ENCODE measurements at places on chromosomes 12 and 14. TPM values are rescaled to one million over a fixed set of nuclear protein-coding genes. Genes with fewer than 3 reads are reported as not detected.
A peak's percentile ranks its signal among the peaks of the same experiment; 100 is the strongest.

- DNase-seq: no peak
Measured at GRCh38 chr14:63039866-63040265, 5.4 kb downstream of the KCNH5 start.

GRCh38 chr14:105053421-105053820 is 11.8 kb downstream of the GPR132 start:
- no peak for DNase-seq

- no peak for DNase-seq
Measured at GRCh38 chr12:111057701-111058425, 137.5 kb upstream of the MYL2 start.

DNA sequence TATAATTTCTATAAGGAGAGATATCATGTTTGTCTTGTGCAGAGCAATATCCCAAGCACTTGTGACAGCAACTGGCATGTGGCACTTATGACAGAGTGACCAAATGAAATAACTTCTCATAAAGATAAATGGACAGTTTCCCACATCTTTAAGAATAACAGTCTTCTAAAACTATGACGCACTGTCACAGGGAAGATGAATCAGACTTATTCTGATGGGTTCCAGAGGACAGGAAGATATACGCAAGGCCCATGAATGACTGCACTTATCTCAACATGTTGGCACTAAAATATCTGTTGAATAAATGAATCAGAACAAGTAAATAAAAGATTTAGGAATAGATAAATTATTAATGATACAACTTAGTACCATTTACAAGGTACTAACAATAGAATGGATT is 465.8 kb upstream of the SYT1 start:
- no peak for DNase-seq

DNA sequence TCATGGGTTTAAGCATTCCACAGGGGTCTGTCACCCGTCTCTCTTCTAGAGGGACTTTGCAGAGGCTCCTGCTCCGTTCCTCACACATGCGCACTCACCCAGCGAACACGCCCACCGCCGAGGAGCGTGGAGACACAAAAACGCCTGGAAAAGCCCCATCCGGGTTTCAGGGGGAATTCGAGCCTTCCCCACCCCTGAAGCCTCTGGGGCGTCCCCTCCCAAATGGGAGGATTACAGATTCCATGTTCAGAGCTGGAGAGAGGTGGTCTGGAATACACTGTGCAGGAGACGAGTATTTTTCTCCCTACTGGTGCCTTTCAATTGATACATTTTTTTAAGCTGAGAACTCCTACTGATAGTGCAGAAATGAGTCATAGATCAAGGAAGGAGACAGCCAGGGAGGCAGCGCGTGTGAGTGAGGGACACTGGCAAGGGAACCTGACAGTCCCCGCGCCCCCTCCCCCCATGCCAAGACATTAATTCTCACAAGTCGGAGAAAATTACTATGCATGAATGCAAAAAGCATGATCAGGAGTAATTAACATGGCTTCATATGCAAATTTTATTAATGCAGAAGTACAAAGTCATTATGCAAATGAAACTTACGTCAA is 36.9 kb downstream of the BCL11B start:
- DNase-seq: peak; percentile 86

- DNase-seq: no peak
Measured at GRCh38 chr14:91331721-91332120, 85.9 kb downstream of the CCDC88C start.

- no peak for DNase-seq
Measured at GRCh38 chr14:99519347-99519881, 38.2 kb downstream of the CCNK start.

DNA sequence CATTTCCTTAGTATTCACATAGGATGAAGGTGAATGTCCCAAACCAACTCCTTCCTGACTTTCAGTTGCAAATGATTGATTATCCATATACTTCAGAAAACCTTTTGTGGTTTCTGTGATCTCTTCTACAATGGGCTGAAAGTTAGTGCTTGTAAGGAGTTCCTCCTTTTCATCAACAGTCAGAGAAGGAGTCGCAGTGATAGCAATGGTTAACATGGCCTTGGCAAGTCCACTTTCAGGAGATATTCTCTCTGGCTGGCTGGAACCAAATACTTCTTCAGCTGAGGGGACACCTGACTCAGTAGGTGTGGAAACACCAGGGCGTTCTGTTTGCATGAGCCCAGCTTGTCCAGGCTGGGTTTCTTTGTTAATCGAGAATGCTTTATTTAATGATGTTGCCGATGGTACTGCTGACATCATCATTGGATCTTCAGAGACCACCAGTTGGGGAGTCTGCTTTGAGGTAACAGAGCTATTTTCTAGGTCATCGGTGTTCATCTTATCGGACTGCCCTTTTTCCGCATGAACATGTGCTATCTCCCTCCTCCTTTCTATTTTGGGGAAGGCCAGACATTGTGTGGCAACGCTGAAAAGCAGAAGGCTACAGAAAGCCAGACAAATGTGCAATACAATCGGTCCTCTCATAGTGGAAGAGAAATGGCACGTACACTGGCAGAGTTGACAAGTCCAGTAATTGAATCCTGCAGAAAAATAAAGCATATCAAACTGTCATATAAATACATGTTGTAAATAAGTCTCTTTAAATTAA is 13.1 kb downstream of the ARMH4 start:
- no peak for DNase-seq

- DNase-seq: no peak
Measured at GRCh38 chr14:23564876-23565275, 2.7 kb downstream of the AP1G2 start.

- peak; percentile 86 for DNase-seq
Measured at GRCh38 chr12:98399532-98399931, 115.9 kb upstream of the TMPO start.

- peak; percentile 82 for DNase-seq
Measured at GRCh38 chr14:99270458-99271220, 1.4 kb downstream of the BCL11B start.

GRCh38 chr12:58860056-58860787 is 60.1 kb downstream of the LRIG3 start:
- DNase-seq: peak; percentile 35

DNA sequence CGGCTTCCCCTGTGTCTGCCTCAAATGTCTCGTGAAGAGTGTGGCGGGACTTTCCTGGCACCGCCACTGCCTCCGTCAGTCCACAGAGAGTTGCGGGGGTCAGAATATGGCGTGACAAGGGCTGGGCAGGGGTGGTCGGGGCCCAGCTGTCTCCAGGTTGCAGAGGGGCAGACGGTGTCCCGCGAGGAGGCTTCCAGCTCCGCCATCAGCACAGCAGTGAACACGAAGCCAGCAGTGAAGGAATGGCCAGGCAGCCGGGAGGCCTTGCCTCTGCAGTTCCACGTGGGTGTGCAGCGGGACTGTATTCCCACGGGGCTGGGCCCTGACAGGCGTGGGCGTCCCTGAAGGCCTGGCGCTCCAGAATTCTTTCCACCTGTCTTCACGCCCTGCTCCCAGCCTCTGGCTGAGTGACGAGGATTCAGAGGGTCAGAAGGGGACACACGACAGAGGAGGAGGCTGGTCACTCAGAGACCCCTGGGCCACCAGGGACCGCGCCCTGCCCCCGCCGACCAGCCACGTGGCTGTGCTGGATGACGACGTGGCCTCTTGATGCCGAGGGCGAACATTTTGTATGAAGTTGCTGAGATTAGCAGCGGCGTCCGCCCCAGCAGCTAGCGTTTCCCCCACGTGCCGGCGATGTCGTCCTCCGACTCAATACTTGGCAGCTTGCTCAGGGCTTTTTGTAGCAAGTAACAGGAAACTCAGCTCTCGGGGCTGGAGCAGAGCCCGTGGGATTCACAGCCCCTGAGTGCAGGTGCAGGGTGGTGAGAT is 25.0 kb upstream of the GALNT9 start:
- no peak for DNase-seq

- DNase-seq: no peak
Measured at GRCh38 chr12:25943940-25944339, 14.5 kb upstream of the RASSF8 start.

- DNase-seq: no peak
Measured at GRCh38 chr14:105383083-105383730, 15.1 kb upstream of the TEX22 start.

DNA sequence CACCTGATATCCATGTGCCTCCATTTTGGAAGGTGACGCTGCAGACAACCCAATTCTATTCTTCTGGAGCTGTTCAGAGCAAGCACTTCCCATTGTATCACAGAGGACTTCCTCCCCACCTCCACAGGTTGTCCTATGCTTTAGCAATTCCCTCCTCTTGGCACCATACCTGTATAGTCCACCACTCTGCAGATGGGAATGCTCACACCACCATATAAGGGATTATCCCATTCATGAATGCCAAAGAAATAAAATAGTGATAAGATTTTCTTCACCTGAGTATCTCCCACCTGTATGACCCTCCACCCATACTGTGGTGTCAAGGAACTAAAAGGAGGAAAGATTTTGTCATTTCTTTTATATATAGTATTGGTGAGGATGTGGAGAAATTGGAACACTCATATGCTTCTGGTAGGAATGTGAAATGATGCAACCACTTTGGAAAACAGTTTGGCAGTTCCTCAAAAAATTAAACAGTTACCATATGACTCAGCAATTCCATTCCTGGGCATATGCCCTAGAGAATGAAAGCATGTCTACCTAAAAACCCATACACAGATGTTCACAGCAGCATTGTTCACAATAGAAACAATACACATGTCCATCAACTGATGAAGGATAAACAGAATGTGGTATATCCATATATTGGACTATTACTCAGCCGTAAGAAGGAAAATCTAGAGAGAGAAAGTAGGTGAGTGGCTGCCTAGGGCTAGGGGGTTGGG is 75.2 kb downstream of the FIGNL2 start:
- no peak for DNase-seq

GRCh38 chr12:78419513-78419912 is 445.1 kb upstream of the SYT1 start:
- DNase-seq: no peak

DNA sequence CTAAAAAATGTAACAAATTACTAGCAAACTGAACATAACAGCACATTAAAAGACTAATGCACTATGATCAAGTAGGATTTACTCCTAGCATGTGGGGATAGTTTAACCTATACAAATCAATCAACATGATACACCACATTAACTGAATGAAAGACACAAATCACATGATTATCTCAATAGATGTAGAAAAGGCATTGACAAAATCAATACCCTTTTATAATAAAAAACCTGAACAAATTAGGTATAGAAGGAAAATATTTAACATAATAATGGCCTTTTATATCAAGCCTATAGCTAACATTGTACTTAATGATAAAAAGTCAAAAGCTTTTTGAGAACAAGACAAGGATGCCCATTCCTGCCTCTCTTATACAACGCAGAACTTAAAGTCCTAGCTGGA is 540.0 kb downstream of the RERGL start:
- DNase-seq: no peak

GRCh38 chr12:90512518-90512917 is 442.5 kb downstream of the CCER1 start:
- DNase-seq: no peak

- no peak for DNase-seq
Measured at GRCh38 chr14:75636100-75636692, 24.5 kb downstream of the ERG28 start.

DNA sequence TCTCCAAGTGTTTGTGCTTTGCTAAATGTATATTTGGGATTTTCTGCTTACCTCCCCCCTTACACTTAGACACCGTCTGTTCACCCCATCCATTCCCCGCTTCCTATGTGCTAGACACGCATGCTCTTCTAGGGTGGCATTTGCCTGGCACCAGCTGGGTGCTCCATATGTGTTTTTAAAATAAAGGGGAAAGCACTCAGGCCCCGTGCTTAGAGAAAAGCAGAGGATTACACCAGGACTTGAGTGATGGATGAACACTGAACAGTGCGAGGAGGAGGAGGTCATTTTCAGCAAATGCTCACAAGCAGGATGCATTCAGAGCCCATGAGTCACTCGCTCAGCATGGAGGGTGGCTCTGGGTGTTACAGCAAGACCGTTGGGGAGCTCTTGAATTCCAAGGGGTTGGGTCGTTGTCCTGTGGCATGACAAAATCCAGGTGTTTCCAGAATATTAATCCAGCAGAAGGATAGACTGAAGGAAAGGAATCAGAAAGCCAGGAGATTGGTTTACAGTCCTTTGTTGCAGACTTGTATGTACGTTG is 2.9 kb upstream of the BDKRB1 start:
- no peak for DNase-seq

DNA sequence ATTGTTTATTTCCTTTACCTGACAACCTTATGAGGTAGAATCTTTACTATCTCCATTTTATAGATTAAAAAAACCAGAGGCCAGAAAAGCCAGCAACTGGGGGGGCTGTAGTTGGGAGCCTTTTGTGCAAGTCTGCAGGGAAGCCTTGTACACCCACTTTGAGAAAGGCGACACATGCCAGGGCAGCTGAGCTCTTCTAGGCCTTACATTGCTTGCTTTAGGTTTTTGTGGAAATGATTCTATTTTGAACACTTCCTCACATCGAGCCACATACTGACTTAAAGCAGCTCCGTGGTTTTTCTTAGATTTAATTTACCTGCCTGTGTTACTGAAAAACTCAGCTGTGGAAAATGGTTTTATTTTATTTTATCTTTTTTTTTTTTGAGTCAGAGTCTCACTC is 34.6 kb downstream of the EP400 start:
- DNase-seq: no peak

DNA sequence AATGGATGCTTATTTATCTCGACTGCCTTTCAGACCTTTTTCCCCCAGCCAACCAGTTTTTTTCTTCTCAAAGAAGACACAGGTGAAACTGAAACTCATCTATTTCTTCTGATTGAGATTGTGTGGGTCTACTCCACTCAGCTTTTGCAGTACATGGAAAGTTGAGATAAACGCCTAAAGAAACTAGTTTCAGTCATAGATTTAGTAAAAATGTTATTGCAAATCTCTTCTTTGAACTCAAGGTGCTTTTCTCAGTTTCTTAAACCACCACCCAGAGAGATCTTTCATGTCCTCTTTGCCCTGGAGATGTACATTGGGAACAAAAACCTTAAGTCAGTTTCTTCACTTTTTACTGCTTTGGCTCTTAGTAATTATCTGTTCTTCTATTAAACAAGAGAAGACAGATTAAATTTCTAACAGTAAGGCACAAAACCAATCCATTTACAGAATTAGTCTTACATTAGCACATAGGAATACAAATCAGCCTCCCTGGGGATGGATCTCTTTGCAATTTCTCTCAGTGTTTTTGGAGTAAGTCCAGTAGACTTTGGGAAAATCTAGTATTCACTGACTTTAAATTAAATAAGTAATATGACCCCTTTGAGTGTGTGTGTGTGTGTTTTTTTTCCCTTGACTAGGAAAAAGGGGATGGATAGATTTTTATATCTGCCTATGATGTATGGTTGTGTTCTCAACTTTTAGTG is 11.6 kb downstream of the FBXW8 start:
- DNase-seq: peak; percentile 72

The TAS2R42 gene
- not detected for total RNA-seq

The DLGAP5 gene
- 28.7 TPM for total RNA-seq

The GPR162 gene
- 0.21 TPM for total RNA-seq

The ANKRD33 gene
- total RNA-seq: not detected

The ENDOU gene
- total RNA-seq: 0.09 TPM

The PLEKHD1 gene
- 0.12 TPM for total RNA-seq

The ABCD2 gene
- total RNA-seq: 7.4 TPM

The ANKLE2 gene
- total RNA-seq: 155 TPM

The FAIM2 gene
- total RNA-seq: 0.54 TPM

The RIMBP2 gene
- total RNA-seq: not detected

The AQP5 gene
- total RNA-seq: not detected

The P3H3 gene
- 4.7 TPM for total RNA-seq

The SGPP1 gene
- 13.3 TPM for total RNA-seq

The HOXC4 gene
- total RNA-seq: not detected

The C14orf93 gene
- 8.2 TPM for total RNA-seq
